IPS DF 6.9 (cell line): ENCODE measurements at places on chromosomes 1 and 21.

DNA sequence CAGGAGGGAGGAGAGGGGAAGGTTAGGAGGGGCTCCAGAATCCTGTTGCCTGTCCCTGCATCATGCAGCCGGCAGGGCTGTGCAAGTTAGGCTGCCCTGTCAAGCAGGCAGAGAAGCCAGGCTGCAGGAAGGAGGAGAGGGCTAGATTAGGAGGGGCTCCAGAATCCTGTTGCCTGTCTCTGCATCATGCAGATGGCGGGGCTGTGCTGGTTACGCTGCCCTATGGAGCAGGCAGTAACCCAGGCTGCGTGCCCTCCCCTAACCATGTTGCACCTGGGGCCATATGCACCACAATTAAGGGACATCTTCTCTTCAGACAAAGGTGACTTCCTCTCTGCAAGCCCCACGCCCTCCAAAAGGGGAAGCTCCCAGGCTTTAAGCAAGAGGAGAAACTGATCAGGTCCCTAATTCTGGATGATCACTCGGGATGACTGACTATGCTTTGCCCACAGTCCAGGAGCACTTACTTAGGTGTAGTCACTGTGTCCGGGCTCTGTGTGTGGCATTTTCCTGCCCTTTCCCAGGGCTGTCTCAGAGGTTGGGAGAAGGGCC lies 457.4 kb downstream of the SETD4 start:
- no peak for DNase-seq

DNA sequence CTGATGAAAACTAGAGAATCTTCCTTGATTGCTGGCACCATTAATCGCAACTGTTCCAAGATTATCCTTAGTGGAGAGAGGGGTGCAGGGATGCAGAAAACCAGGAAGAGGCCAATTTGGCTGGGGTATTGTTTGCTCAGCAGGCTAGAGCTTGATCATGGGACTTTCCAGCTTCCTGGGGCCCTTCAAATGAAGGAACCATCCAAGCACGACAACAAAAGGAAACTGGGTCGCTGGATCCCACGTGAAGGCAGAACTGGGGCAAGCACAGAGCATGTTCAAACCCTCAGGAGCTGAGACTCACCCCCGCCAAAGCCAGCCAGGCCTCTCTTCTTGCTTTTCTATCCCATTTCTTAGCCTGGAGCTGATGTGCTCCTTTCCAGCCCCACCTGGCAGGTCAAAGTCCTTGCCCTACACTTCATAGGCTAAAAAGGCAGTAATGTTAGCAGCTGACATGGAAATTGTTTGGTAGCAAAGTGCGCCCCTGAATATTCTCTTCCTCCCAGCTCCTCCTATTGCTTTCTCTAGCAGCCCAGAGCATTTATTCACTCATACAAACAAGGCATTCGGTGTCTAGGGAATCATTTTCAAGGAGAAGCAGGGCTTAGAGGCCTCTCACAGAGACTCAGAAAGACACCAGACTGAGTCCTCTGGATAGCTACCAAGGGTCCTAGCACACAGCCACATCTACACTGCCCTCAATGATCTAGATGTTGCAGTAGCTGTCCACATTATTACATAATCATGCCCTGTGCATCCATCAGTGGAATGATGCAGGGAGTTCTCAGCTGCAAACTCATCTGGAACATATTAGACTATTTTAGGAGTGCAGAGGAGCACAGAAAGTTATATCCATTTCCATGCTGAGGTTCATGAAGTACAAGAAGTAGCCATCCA lies 11.5 kb downstream of the KCNA2 start:
- no peak for DNase-seq

DNA sequence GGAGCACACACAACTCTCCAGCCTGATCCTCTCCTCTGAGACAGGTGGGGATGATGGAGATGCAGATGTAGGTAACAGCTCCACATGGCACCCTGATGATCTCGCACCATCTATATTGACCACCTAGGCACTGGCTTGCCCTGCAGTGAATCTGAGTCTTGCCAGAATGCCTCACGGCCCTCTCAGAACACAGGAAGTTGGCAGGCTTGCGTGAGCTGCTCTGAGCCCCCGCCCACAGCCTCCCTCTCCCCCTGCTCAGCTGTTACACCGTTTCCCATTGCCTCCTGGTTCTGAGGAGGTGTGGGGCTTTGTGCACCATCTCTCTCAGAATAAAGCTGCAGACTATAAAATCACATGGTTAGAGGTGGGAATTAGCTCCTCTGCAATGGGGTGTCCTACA lies 48.0 kb downstream of the URB2 start:
- DNase-seq, result no peak

DNA sequence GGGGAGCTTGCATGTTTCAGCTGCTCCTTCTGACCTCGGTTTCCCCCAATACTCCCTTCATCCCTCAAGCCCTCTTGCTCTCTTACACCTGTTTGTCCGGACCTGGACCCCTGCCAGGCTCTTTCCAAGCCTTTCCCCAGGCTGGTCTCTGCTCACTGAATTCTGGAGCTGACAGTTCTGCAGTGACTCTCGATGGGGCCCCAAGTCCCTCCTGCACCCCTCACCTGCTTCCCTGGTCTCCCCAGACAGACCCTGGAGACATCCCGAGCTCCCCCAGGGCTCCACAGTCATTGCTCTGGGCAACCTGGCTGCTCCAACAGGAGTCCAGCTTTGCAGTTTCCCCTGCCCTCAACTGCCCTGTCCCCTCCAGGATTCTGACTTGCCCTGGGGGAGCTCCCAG lies 198.6 kb downstream of the GRIK3 start:
- DNase-seq, result no peak

- DNase-seq, result no peak
Measured at GRCh38 chr1:156577550-156577949, 2.0 kb upstream of the TTC24 start.

- DNase-seq, result no peak
Measured at GRCh38 chr1:85237613-85238012, 21.8 kb downstream of the C1orf52 start.

DNA sequence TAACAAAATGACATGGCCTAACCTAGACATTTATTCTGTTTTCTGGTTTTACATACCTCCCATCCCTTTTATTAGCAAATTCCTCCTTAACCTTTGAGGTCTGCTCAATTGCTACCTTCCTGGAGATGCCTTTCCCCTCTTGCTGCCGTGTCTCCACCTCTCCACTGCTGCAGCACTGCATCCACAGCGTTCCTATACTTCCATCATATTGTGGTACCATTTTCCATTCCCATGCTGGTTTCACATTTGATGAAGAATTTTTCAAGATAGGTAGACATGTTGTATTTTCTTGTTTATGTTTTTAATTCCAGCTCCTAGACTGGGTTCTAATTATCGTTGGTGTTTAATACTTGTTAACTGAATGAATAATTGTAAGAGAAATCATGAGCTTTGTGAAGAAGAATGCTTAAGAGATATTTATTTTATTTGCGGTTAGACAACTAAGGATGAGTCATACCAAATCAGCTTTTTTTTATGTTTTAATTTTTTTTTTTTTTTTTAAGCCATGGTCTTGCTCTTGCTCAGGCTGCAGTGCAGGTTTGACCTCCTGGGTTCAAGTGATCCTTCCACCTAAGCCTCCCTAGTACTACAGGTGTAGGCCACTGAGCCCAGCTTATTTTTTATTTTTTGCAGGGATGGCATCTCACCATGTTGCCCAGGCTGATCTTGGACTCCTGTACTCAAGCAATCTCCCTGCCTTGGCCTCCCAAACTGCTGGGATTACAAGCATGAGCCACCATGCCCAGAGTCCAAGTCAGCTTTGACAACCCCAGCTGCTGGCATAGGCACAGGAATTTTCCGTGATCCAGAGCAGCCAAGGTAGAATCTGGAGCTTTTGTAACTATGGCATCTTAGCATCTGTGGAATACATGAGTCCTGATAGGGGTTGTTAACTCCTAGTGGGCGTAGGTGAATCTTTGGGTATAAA lies 44.0 kb downstream of the ATP6V1G3 start:
- DNase-seq, result no peak

- DNase-seq, result no peak
Measured at GRCh38 chr1:239288820-239289554, 97.4 kb upstream of the CHRM3 start.

GRCh38 chr1:47228644-47229030 lies 3.4 kb downstream of the TAL1 start:
- DNase-seq, result no peak

- no peak for DNase-seq
Measured at GRCh38 chr1:223125766-223126165, 17.3 kb downstream of the TLR5 start.

GRCh38 chr1:226610671-226611070 lies 62.1 kb downstream of the STUM start:
- DNase-seq, result no peak

DNA sequence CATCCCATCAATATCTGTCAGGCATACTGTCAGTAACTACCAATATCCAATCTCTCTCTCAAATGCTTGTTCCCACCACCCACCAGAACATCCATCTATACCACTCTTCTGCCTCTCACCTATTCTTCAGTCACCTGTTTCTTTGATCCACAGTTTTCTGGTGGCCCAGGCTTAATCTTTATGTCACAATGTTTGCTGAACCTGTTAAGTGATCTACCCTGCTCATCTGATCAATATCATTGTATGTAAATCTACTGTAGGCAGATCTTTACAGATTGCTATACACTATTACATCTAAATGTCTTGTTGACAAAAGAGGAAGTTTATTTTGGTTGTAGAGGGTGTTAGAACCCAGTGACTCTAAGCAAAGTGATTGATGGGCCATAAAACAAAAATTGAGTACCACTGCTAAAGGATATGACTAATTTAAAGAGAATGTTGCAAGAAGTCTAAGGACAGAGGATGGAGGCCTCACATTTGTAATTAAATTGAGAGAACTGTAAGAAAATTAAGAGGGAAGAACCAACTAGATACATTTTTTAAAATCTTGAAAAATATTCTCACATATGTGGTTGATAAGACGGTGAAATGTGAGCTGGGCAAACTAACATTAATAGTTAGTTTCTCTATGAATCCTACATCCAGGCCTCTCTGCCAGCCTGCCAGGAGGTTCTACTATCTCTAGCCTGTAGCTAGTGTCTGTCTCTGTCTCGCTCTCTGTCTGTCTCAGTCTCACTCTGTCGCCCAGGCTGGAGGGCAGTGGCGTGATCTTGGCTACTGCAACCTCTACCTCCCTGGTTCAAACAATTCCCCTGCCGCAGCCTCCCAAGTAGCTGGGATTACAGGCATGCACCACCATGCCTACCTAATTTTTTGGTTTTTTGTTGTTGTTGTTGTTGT lies 34.1 kb downstream of the EGLN1 start:
- no peak for DNase-seq

- no peak for DNase-seq
Measured at GRCh38 chr1:8121261-8122159, 95.4 kb upstream of the ERRFI1 start.

DNA sequence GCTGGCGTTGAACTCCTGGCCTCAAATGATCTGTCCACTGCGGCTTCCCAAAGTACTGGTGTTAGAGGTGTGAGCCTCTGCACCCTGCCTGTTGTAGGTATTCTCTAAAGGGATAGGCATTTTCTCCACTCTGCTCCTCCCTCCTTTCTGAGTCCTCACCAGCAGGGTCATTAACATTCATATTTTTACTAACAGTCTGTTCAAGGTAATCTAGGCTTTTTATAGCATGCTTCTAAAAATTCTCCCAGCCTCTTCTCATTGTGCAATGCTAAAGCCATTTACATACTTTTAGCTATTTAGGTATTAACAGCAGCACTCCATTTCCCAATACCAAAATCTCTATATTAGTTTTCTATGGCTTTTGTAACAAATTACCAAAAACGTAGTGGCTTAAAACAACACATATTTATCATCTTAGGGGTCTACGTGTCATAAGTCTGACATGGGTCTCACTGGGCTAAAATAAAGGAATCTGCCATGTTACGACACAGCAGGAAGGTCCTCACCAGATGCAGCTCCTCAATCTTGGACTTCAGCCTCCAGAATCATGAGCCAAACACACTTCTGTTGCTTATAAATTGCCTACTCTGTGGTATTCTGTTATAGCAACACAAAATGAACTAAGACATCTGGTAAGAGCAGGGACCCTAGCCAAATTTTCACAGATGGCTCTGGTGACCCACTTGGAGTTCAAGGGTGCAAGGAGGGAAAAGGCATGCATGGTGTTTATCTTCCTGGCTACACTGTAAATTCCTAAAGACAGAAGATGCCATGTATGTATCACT lies 2.9 kb upstream of the SLC2A7 start:
- DNase-seq, result no peak

- DNase-seq, result no peak
Measured at GRCh38 chr1:21552715-21553114, 43.5 kb downstream of the ALPL start.

- no peak for DNase-seq
Measured at GRCh38 chr1:159763686-159764085, 17.1 kb upstream of the DUSP23 start.

GRCh38 chr1:28449904-28450303 lies 55.9 kb upstream of the RCC1 start:
- DNase-seq, result no peak

- no peak for DNase-seq
Measured at GRCh38 chr1:96306809-96307560, 414.6 kb upstream of the PTBP2 start.

GRCh38 chr1:26094076-26094669 lies 17.5 kb upstream of the PDIK1L start:
- no peak for DNase-seq

- DNase-seq, result no peak
Measured at GRCh38 chr1:18278946-18279345, 171.3 kb downstream of the IGSF21 start.

GRCh38 chr1:208467151-208467780 lies 223.1 kb upstream of the PLXNA2 start:
- no peak for DNase-seq

DNA sequence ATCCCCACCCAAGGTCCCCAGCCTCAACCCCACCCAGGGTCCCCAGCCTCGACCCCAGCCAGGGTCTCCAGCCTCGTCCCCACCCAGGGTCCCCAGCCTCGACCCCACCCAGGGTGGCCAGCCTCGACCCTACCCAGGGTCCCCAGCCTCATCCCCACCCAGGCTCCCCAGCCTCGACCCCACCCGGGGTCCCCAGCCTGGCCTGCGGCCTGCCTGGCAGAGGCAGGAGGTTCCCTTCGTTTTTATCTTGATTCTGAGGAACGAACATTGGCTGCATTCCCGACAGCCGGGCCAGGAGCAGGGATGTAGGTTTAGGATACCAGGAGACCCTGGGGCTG lies 3.4 kb upstream of the PDE9A start:
- no peak for DNase-seq

- no peak for DNase-seq
Measured at GRCh38 chr1:109160071-109160840, 46.3 kb downstream of the ELAPOR1 start.

DNA sequence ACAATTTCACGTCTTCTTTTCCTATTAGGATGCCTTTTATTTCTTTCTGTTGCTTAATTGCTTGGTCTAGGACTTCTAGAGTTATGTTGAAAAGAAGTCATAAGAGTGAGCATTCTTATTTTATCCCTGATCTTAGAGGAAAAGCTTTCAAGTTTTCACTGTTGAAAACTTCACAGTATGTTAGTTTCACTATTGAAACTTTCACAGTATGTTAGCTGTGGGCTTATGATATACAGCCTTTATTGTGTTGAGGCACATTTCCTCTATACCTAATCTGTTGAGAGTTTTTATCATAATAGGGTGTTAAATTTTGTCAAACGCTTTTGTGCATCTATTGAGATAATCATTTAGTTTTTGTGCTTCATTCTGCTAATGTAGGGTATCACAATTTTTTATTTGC lies 227.1 kb downstream of the LHX8 start:
- DNase-seq, result no peak
